ENCODE measurements at places on chromosomes 7 and 10. TPM values are rescaled to one million over a fixed set of nuclear protein-coding genes. Genes with fewer than 3 reads are reported as not detected.

HABP2 gene
- total RNA-seq: not detected

MSMB gene
- total RNA-seq: 0.84 TPM

GIMAP1 gene
- not detected for total RNA-seq

ZNF467 gene
- 4.6 TPM for total RNA-seq

MYH16 gene
- total RNA-seq: 1.2 TPM

NRCAM gene
- total RNA-seq: 1.1 TPM

CTTNBP2 gene
- 2.5 TPM for total RNA-seq

ZNF365 gene
- 0.42 TPM for total RNA-seq

FFAR4 gene
- not detected for total RNA-seq
